ENCODE measurements at places on chromosomes 3 and 15.

- no peak for DNase-seq
Observed at GRCh38 chr3:163422671-163423070, 1655.6 kb downstream of the SI start.

DNA sequence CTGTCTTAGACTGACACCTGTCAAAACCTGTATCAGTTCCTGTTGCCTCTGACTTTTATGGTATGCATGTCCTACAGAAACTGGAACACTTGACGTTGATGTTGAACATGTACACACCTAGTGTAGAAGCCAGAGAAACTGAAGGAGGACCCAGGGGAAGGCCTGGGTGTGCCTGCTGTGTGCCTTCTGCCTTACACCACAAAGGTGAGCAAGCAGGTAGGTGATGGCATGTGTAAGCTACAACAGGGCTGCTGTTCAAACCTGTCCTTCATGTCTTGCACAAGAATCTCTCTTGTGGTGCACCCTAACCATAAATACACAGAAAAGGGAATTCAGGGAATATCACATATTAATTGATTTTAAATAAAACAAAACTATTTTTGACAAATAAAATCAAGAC is 13.6 kb upstream of the AQP9 start:
- DNase-seq = no peak

DNA sequence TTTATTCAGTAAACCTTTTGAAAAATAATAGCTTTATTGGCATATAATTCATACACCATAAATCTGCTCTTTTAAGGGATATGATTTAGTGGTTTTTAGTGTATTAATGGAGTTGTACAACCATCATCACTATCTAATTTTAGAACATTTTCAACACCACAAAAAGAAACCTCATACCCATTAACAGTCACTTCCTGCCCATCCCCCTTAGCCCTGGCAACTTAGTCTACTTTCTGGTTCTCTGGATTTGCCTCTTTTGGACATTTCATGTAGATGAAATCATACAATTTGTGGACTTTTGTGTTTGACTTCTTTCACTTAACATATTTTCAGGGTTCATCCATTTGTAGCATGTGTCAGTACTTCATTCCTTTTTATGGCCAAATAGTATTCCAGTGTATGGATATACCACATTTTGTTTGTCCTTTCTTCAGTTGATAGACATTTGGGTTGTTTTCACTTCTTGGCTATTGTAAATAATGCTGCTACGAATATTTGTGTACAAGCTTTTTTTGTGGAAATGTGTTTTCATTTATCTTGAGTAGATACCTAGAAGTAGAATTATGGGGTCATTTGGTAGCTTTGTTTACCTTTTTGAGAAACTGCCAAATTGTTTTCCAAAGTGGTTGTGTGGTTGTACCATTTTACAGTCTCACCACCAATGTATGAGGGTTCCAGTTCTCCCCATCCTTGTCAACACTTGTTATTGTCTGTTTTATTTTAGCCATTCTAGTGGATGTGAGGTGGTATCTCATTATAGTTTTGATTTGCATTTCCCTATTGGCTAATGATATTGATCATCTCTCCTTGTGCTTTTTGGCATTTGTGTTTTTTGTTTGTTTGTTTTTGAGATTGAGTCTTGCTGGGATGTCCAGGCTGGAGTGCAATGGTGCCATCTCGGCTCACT is 45.8 kb downstream of the SMAD3 start:
- no peak for DNase-seq

DNA sequence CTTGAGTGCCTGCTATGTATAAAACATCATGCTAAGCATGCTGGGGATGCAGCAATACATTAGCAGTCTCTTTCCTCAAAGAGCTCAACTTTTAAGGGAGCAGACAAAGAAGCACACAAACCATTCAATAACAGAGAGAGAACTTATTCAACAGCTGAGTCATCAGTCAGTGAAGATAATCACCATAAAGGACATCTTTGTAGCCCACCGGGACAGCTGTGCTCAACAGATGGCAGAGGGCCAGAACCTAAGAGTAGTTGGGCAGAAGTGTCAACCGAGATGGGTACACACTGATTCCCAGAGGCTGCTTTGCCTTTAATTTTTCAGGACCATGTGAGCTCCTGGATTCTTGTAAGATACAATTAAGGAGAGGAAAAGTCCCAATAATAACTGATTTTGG is 4.2 kb upstream of the RAB8B start:
- no peak for DNase-seq

- DNase-seq = peak; percentile 11
Observed at GRCh38 chr15:97009031-97009431, 678.5 kb downstream of the NR2F2 start.

DNA sequence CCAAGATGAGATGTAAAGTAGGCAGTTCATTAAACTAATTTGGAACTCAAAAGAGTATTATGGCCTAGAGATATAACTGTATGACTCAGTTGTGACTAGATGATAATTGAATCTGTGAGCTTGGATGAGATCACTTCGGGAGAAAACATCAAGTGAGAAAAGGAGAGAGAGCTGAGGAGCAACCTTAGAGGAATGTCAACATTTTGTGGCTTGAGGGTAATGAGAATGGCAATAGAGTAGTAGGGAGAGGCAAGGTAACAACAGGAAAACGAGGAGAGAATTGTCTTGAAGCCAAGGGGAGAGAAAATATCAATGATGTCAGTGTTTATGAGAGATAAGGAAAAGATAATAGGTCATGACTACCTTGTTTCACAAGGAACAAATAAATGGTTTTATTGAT is 580.2 kb downstream of the NLGN1 start:
- DNase-seq = no peak

- DNase-seq = peak; percentile 24
Observed at GRCh38 chr3:120182613-120183511, 88.6 kb upstream of the GSK3B start.

DNA sequence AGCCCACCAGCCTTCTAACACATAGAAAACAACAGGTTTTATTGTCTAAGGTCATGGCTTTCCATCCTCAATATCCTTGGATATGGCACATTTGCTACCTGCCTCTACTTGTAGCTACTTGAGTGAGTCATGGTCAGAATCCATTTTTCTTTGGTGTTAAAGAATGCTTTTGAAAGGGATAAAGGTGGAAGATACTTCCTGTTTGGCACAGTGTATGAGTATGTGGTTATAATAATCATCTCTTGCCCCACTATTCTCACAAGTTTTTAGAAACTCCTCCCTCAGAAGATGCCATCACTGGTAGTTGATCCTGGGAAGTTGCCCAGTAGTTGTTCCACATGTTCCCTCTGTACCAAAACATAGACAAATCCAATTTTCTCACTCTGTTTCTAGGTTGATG is 508.6 kb upstream of the IL12A start:
- no peak for DNase-seq

GRCh38 chr3:168162172-168162571 is 66.4 kb upstream of the GOLIM4 start:
- DNase-seq = no peak

DNA sequence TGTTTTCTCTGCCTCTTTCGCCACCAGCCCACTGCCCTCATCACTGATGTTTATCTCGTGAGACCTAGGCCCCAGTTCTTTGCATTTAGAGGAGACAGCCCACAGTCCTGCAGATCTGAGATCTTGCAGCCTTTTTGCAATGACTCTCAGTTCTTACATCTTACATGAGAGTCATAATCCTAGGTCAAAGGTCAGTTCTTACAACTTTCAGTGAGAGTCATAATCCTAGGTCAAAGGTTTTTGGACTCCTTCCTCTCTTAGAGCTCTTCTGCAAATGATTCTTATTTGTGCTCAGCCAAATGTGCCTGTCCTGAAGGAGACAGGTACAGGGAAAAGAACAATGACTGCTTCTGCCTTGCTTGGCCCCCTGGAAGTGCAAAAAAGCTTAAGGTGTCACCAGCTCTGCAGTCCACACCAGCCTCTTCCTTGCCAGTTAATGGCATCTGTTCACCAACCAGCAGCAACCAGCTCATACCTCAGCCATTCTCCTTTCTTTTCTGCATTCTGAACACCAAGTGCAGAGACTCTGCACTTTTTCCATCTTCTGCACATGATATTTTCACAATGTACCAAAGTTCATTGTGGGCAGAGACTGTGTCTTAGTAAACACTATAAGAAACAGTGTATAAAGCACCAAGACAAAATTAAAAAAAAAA is 67.1 kb downstream of the ABHD5 start:
- DNase-seq = no peak

DNA sequence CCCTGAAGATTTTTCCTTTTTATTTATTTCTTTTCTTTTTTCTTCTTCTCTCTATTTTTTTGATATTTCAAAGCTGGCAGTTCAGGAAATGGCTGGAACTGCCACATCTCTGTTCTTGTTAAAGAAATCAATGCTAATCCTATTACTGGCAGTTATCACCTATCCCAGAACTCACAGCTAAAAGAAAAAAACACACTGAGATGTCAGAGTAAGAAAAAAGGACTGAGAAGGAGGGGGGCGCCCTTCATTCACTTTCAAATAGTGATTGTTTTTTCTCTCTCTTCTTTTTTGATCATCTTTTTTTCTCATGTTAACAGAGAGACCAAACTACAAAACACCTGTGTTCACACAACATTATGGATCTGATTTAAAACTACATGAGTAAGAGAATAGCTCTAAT is 337.1 kb downstream of the IL20RB start:
- no peak for DNase-seq

DNA sequence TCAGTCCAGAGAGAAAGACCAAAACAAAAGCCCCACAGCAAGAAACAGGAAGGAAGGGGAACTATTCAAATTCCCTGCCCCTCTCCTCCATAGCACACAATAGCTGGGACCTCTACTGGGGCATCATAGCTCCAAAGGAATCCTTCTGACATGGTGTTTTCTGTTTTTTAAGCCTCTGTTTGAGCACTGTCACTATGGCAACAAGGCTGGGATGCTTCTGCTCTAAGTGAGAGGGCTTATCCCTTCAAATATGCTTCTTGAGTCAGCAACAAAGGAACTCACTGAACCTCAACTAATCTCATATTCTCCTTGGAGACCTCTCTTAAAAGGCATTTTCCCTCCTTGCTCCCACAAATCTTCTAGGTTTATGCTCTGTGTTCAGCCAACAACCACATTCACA is 40.5 kb downstream of the MYLK start:
- no peak for DNase-seq

DNA sequence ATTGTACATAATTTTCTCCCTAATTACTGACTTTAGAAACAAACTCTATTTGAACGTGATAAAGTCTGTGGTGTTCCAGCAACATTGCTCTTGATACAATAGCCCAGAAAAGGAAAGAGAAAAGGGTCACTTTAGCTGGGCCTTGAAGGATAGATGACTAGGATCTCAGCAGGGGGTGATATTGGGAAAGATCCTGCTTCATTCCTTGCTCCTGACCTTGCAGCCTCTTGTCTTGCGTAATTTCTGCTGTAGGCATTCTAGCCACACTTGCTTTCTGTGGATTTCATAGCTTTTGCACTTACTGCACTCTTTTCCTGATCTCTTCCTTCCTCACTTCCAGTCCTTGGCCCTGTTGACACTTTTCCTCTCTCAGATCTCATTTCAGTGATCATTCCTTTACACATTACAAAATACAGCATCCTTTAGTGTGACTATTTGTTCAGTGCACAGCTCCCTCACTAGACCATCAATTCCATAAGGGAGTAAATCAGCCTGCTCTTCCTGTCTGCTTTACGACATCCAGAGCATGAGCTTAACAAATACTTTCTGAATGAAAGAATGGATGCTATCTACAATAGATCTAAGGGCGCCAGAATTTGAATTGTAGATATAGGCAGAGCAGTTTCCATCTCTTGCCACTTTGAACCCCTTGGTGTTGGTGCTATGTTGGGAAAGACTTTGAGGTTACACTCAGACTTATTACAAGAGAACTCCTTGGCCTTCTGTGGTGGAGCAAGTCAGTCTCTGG is 559.6 kb upstream of the MDFIC2 start:
- no peak for DNase-seq

DNA sequence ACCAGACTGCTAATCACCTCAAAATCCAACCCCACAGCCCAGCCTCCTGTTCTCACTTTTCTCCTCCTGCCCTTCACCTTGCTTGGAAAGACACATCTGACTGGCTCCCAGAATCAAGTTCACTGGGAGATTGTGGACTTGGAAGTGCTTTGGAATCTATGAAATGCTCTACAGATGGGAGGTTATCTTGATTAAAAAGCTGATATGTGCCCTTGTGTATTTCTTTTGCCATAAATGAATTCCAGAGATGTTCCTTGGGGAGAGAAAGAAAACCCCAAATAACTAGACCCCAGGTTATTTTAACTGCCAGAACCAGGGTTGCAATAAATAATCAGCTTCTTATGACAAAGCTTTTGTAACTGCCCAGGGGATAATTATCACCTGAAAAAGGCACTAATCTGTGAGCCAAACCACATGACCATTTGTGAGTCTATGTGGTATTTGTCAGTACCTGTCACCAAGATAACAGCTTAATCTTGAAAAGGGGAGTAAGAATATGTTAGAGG is 21.7 kb upstream of the ARHGEF3 start:
- no peak for DNase-seq

DNA sequence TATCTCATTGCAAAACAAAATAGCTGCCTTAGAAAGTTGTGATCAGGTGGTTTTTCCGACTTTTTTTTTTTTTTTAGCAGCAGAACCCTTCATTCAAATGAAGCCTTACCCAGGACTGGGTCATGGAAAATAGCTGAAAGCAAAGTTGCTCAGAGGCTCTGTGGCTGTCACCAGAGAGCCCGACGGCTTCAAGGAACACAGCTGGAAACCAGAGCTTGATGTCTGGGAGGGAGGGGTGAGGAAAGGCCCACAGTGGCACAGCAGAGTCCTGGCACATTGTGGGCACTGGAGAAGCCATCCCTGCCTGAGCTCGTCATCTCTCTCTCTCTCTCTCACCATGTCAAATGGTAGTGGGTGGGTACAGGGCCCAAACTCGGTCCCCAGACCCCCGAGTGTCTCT is 77.5 kb downstream of the RPN1 start:
- DNase-seq = no peak

DNA sequence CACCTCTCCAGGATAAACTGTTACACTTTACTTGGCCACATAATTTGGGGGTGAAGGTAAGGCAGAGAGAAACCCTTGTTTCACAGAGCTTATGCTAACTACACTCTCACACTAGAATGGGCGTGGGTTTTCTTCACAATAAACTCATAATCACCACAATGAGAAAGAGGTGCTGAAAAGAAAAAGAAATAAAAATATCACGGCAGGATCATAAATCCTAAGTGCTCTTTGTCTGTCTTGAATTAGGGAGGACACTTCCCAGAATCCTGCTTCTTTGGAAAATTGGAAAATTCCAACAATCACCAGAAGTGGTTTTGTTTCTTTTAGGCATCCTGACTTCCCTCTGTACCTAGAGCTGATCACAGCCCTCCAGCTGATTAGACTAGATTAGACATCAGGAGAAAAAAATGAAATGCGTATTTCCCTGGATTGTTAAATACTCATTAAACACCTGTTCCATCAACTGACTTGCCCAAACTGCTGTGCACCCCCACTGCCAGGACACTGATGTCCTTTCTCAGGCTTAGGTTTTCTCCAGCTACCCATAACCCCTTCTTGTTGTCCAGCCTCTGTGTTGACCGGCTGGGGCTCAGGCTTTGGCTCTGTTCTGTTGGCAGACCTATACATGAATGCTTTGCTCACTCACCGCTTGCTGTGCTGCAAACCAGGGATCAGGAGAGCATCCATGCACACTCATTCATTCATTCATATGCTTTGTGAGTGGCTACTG is 41.6 kb upstream of the ACKR4 start:
- DNase-seq = no peak

- no peak for DNase-seq
Observed at GRCh38 chr15:66097151-66098021, 156.2 kb downstream of the MEGF11 start.

GRCh38 chr3:70433091-70433490 is 120.7 kb upstream of the MDFIC2 start:
- DNase-seq = no peak

- DNase-seq = no peak
Observed at GRCh38 chr3:113223475-113224281, 12.3 kb downstream of the BOC start.

- DNase-seq = no peak
Observed at GRCh38 chr3:48743773-48744172, 26.8 kb upstream of the IP6K2 start.
